Right kidney (tissue), 9 donors: ENCODE measurements at places on chromosomes 3 and 15.

DNA sequence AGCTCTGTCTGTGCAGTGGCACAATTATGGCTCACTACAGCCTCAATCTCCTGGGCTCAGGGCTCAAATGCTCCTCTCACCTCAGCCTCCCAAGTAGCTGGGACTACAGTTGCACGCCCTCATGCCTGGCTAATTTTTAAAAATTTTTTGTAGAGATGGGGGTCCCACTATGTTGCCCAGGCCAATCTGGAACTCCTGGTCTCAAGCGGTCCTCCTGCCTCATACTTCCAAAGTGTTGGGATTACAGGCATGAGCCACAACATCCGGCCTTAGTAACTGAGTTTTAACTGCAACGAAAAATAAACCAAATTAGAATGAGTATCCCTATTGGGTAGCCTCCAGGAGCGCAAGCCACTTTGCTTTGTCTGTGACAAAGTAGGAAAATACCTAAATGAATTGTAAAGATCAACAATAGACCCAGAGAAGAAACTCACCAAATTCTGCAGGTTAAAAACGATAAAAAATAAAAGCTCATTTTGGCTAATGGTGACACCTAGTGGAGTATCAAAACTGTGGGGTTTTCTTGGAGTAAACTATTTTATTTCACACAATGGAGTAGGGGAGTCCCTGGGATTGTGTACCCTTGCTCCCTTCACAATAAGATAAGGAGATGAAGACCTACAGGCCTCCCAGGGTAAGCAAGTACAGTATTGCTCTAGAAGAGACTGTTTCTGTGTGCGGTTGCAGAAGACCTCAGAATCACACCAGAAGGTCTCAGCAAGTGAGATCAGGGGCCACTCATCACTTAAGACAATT lies 21.0 kb upstream of the CA12 start:
- peak; percentile 37 for DNase-seq

DNA sequence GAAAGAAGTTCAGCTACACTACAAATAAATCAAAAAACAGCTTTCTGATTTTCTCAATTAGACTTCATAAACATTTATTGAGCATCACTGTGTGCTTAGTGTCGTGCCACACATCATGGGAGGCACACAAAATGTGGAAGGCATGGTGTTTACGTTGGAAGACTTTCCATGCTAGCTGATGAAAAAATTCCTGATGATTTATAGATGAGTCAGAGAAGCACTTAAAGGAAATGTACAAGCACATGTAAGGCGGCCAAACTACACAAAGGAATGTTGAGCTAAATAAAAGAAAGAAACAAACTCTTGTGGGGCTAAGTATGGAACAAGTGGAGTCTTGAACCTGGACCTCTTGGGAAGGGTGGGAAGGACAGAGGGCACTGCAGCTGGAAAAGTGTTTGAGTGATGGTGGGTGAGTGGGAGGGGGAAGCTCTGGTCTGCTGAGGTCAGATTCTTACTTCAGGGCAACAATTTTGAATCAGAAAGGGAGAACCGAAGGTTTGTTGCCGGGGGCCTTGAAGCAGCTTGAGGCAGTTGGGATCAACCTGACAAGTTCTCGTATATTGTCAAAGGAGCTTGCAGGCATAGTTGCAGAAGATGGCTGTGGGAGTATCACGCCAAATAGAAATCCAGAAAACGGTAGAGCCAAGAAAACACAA lies 66.9 kb downstream of the FOXB1 start:
- DNase-seq: no peak

- no peak for DNase-seq
Observed at GRCh38 chr3:59265566-59265965, 215.7 kb upstream of the CFAP20DC start.

GRCh38 chr15:87401973-87402372 lies 854.6 kb downstream of the NTRK3 start:
- no peak for DNase-seq

GRCh38 chr3:43089081-43089480 lies 16.8 kb downstream of the POMGNT2 start:
- DNase-seq: no peak

- no peak for DNase-seq
Observed at GRCh38 chr15:87873516-87873915, 383.0 kb downstream of the NTRK3 start.

- DNase-seq: peak; percentile 64
Observed at GRCh38 chr15:67836477-67836876, 3.4 kb downstream of the RNU6-1 start.

DNA sequence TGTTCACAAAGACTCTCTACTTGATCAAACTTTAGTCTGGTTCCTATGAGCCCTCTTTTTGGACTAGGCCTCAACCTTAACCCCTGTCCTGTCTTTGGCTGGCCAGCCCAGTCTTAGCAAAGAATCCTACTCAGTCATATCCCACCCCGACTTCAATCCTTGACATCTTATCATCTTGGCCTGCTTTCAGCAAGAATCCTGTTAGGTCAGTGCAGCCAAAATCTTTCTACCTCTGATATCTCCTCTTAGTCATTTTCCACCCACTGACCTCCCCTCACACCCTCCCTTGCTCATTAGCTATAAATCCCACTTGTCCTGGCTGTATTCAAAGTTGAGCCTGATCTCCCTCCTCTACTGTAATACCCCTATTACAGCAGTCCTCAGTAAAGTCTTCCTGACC lies 286.1 kb downstream of the MAGI1 start:
- DNase-seq: no peak

GRCh38 chr3:11464356-11464755 lies 179.4 kb downstream of the VGLL4 start:
- DNase-seq: no peak

DNA sequence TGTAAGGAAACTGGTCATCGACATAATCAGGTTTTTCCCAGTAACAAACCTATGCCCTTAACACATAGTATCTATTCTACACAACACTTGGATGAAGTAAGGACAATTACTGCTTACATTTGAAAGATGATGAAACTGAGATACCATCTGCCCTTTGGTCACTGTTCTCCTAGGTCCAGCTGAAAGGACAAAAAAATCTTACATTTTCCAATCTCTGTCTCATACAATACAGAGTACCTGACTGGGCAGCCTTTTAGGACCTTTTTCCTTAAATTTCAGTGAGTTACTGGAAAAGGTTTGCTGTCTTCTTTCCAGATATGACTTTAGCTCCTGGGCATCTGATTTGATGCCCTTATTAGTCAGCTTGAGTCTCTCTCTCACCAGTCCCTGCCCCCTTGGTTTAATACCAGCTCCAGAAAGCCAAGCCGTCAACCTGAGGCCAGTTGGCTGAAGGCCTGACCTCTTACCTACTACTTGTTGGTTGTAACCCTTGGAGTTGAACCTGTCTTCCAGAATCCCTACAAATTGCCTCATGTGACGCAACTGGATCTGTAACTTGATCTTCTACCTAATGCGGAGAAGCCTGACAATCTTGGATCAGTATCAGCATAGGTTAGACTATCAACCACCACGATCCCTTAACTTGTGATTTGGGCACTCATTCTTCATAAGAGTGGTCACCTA lies 355.3 kb upstream of the ZNF385D start:
- DNase-seq: no peak

DNA sequence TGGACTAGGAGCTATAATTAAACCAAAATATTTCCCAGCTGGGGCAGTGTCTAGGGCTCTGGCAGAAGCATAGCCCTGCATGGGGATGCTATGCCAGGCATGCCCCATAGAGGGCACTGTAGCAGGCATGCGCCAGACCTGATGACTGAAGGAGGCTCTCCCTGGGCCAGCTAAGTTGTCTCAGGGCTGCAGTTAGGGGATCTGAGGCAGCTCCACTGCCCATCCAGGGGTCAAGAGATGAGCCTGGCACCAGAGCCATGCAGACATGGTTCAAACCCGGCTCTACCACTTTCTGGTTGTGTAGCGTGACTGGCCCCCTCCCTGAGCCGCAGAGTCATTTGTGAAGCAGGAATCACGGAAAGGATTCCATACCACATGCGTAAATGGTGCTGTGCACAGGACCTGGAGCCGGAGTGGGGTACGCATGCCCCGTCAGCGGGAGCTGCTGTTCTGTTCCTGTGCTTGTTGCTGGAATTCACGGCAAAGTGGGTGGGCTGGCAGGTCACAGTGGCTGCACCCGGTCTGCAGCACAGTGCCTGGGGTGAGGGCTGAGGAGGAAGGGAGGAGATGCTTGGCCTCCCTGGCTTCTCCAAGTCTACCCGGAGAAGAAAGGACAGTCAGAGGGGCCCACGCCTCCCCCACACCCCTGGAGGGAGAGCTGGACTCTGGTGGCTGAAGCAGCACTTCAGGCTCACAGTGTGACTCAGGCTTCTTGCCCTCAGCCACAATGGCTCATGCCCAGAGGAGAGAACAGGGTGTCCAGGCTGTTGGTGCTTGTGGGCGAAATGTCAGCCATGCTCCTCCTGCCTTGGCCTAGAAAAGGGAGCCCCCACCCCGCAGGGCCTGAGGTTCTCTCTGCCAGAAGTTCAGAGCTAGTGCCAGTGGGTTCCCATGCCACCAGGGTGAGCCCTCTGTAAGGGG lies 43.1 kb downstream of the DNASE1L3 start:
- peak; percentile 80 for DNase-seq

DNA sequence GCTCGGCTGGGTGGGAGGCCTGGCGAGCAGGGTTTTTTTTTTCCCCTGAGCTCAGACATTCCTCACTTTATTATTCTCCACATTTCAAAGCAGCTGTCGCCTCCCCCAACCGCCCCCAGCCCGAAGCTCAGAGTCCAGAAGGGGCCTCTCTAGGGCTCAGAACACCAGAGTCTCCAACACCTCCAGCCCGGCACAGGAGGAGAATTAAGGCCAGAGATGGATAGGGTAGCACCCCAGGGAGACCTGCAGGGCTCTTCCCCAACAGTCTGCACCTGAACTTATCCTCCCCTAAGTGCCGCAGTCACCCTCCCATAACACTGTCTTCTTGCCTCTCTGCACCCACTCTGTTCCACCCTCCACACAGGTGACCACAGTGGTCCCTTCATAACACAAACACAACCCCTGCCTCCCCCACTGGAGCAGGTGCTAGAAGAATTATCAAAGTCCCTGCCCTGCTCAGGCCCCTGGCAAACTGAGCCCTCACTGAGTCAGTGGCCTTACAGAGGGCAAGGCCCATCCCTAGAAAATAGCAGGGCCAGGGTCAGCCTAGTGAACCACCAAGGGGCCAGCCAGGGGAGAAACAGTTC lies 14.1 kb downstream of the MYL3 start:
- peak; percentile 39 for DNase-seq

DNA sequence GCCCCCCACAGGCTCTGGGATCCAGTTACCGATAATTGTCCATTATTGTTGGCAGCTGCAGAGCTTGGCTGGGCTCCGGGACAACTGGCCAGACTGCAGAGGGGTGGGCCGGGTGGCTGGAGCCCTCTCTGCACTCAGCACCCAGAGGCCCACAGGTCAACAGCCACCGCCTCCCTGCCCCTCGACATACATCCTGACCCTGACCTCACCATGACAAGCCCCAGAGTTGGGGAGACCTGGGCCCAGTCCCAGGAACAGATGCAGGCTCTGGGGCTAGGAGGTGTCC lies 22.4 kb downstream of the PTH1R start:
- no peak for DNase-seq

DNA sequence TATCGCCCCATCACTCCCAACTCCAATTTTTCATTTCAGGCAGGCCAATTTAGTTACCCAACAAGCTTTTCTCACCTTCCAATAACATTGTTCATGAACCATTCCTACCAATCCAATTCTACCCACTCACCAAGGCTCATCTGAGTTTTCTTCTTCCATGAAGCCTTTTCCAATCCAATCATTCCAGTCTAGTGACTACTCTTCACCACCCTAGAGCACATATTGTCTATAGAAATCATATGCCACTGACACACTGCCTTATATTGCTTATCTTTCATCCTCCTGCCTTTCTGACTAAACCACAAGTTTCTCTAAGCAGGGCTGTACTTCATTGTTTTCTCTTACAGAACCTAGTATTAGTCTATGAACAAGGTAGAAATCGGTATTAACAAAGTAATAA lies 11.4 kb downstream of the CCDC14 start:
- no peak for DNase-seq

- no peak for DNase-seq
Observed at GRCh38 chr3:124147946-124148345, 156.0 kb upstream of the ROPN1 start.

GRCh38 chr15:55879181-55879580 lies 114.2 kb downstream of the NEDD4 start:
- no peak for DNase-seq

DNA sequence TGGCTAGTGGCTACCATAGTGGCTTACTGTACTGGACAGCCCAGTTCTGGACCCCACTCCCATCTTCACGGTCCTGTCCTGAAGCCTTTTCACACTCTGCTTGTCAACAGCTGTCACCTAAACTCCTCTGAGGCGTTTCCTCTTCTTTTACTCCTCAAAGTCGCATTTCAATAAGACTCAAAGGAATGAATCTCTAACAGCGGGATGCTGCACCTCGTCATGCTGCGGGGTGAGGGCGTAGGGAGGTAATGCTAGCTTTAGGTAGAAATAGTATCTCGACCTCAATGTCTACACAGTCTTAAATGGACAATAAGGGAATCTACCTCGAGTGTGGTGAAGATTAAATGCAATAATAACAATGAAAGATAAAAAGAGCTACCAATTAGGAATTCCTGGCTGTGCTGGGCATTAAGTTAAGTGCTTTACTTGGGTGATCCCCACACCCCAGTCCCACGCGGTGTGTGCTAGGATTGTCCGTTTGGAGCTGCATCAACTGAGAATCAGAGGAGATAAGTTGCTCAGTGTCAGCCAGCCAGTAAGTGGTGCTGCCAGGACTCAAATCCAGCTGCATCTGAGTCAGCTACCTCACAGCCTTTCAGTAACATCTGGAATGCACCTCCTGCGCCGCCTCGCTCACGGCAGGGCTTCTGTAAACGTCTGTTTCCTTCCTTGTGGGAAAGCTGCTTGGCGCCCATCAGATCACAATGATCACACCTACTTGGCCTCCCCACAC lies 14.0 kb downstream of the PLA2G4D start:
- no peak for DNase-seq

GRCh38 chr15:98801234-98801561 lies 152.9 kb downstream of the IGF1R start:
- no peak for DNase-seq

DNA sequence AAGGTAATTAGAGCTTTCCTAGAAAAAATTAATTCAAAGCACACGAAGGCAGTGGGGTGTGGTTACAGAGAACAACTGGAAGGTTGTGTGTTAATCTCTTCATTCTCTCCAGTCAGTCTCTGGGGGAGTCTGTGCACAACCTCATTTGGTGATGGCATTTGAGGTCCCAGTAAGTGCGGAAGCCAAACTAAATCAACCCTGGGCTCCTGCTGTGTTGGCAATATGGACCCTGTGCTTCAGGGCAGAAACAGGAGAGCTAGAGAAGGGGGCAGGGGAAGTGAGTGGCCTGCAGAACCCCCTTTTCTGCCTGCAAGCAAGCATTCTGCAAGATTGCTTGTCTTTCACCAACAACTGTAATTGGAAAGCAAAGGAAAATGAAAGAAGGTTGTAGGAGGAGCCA lies 195.9 kb upstream of the ST8SIA2 start:
- DNase-seq: no peak
